H4 (cell line): ENCODE measurements at places on chromosomes 3 and 15. TPM values are rescaled to one million over a fixed set of nuclear protein-coding genes. Genes with fewer than 3 reads are reported as not detected.

DNA sequence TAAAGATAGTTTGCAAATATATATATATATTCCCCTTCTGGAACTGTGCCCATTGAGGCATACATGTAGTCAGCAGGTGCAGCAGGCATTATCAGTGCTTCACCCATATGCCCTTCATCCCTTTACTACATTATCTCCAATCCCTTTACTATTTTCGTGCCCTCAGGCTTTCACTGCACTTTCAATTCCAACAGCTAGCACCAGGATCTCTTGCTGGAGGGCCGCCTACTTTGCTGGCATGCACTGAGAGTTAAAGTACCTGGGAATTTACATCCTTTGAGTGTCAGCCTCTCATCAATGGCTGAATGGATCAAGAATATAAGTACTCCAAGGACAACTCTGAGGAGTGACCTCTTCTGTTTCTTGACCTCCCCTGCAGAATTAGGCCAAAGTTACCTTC is 222.1 kb upstream of the CFAP20DC start:
- DNase-seq = no peak

DNA sequence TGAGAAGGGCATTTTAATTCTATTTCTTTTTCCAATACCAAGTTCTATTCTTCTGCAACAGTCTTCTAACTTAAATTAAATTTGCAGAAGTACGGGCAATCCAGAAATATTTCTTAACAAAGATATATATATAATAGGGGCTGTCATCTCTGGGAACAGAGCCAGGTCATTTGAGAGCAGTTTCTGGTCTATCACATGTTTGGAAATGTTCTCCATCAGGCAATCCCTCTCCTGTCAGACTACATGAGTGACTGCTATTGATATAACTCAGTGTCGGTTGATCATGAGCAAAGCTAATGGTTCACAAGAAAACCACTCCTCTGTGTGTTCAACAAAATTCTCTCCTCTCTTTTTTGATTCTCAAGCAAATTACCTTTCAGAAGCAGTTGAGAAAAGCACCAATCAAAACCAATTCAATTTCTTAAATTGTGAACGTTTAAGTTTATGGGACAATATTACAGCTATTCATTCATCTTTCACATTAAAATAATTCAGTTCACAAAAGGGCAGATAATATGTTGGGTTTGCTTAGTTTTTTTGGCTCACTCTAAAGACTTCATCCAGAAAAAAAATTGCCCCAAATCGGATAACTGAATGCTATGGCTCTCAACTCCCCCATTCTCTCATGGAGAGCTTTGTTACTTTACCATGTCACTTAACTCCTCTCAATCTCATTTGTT is 152.9 kb upstream of the TGFBR2 start:
- no peak for DNase-seq

The TM4SF4 gene
- not detected in 2 replicates for total RNA-seq

The MYZAP gene
- total RNA-seq = 1.5 and 5.1 TPM in 2 replicates

DNA sequence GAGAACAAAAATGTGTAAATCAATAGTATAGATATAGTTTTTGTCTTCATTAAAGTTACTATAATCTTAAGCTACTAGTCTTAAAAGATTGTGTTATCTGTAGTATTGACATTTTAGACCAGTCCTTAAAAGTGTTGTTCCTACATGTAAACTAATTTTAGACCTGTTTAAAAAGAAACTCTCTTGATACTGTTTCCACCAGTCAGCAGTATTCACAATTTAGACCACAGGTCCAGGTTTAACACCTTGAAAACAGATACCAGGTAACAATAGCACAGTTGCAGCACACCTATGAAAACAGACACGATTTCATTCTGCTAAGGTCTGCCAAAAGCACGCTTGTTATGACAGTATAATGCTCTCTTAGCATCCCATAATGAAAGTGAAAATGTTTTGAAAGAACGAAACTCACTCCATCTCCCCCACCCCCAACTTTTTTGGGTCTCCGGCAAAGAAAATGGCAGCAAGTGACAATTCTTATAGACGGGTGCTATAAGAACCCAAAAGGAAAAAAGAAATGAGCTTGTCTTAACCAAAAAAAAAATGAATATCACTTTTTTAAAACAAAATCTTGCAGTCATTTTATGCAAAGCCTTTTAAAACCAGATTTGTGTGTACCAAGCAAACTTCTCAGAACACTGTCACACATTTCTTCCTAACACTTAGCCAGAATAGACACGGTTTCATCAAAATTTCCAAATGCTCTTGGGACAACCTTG is 1.6 kb downstream of the EIF4E3 start:
- no peak for DNase-seq
